GM18507 (cell line): ENCODE measurements at places on chromosomes 4 and X.

GRCh38 chr4:76655566-76656479 lies 220.8 kb downstream of the SHROOM3 start:
- DNase-seq: no peak

DNA sequence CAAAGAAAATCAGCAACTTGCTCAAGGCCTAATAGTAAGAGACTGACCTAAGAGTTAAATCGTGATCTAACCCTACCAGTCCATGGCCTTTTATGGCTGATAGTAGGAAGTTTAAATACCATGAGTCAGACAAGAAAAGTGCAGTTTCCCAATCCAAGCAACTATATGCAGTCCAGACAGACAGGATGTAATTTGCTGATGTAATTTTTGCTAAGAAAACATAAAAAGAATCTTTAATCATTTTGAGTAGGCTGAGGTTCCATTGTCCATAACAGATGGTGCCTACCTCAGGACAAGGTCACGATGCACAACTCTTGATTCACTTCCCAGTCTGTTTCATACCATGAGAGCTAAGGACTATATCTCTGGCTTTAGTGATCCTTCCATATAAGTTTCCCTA lies 317.5 kb upstream of the GRIA3 start:
- no peak for DNase-seq

GRCh38 chrX:23732704-23733103 lies 10.4 kb downstream of the ACOT9 start:
- no peak for DNase-seq

DNA sequence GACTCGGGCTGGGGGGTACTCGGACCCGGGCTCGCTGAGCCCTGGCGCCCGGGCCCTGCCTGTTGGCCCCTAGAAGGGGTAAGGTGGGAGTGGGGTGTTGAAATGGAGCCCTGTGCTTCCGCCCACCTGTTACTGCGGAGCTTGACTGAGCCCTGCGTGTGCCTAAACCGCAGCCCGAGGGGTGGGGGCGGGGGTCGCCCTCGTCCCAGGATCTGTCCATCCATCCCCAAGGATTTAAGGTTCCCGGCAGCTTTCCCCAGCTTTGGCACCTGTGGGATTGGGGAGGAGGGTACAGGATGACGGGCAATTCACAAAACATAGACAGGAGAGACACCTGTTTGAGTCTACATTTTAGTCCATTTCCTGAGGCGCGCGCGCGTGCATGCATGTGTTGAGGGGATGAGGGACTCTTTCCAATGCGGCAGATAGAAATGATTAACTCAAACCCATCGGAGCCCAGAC lies 779 bp downstream of the GABRQ start:
- no peak for DNase-seq

GRCh38 chr4:2902126-2902525 lies 58.5 kb downstream of the ADD1 start:
- DNase-seq: no peak

DNA sequence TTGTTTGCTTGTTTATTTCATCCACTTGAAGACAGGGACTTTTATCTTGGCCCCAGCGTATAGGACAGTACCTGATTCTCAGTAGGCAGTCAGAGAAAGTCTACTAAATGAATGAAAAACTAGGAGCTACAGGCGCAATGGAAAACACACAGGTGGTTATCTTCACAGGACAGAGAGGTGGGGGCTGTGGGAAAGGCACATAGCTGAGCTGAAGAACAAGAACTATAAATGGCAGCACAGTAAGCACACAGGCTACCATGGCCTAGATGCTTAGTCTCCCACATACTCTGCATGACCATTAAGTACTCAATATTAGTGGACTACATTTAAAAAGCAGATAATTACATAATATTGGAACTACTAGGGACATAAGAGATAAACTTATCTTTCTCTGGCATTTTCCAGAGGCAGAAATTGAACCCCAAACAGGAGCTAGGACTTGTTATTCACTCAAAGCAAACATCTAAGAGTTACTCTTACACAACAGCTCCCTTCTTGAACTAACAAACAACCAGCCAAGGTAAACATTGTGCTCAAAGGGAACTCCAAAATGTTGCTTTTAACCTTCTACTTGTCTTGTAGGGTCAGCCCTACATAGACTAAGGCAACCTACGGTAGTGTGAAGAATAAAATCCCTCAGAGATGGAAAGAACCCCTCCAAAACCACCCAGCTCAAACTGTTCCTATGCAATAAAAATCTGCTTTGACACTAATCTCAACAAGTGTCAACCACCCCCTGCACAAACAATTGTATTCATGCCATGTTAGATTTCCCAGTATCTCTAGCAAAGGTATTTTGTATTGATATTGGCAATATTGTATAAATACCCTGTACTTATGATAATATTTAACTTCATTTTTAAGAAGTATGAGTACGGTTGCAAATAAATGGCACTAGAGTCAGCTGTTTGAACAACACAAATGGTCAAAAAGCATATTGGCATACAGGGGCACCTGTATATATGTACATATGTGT lies 593.6 kb downstream of the KLHL13 start:
- no peak for DNase-seq

- no peak for DNase-seq
Measured at GRCh38 chr4:38114386-38115150, 154.4 kb downstream of the PTTG2 start.

GRCh38 chrX:49037883-49038475 lies 5.2 kb downstream of the TFE3 start:
- no peak for DNase-seq
